ENCODE measurements at places on chromosomes 12 and 14.

GRCh38 chr12:55777856-55778255 lies 34.9 kb downstream of the GDF11 start:
- DNase-seq = no peak
- peak overlapping the region; percentile 50 for H3K27ac ChIP-seq
- H3K4me3 ChIP-seq = no peak overlapping the region
- peaks cover 21% of the 10 kb centered on the region for H3K4me1 ChIP-seq
- no peaks in the 10 kb centered on the region for H3K27me3 ChIP-seq

DNA sequence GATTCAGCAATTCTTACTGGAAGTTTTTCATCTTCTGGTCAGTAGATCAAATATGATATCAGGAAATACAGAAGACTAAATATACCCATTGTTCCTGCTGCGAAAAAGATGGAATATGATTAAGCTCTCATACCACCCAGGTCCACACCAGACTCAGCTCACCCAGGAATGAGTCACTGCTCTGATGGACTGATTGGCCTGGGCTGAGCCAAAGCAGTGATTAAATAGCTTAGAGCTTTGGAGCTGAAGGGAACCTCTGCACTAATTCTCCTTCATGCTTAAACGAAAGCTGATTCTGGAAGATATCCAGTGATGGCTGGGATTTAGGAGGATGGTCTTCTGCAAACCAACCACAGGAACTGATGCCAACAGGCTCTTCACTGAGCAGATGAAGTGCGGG lies 62.0 kb upstream of the SYT1 start:
- no peaks in the 10 kb centered on the region for H3K4me1 ChIP-seq
- no peaks in the 10 kb centered on the region for H3K36me3 ChIP-seq
- no peak overlapping the region for H3K27ac ChIP-seq
- H3K27me3 ChIP-seq = no peaks in the 10 kb centered on the region

DNA sequence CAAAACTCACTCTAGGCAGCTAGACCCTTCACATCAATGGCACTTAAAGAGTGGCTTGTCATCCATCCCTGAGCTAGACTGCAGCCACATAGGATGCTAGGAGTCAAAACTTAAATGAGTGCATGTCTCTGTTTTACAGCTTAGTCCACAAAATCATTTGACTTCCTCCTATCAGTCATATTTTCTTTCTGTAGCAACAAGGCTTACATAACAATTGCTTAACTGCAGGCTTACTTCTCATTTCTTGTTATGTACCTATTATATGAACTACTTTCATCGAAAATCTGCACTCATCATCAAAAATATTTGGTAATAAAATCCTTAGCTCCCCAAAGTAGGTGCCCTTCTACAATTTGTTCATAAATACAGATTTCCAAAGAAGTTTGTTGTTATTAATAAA lies 30.1 kb downstream of the CLEC1A start:
- H3K27ac ChIP-seq = no peak overlapping the region
- H3K4me3 ChIP-seq = no peak overlapping the region
- no peak for DNase-seq
- no peaks in the 10 kb centered on the region for H3K4me1 ChIP-seq
- H3K36me3 ChIP-seq = no peaks in the 10 kb centered on the region
- H3K27me3 ChIP-seq = no peaks in the 10 kb centered on the region

DNA sequence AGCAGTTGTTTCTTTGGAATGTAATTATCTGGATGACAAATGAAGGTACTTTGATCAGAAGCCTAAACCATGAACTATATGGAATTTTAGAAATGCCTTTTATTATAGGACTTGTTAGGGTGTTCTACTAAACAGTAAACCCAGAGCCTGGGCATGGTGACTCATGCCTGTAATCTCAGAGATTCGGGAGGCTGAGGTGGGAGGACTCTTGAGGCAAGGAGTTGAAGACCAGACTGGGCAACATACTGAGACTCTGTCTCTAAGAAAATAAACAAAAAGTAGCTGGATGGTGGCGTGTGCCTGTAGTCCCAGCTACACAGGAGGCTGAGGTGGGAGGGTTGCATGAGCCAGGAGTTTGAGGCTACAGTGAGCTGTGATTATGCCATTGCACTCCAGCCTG lies 23.9 kb downstream of the PALS1 start:
- no peak overlapping the region for H3K27ac ChIP-seq
- peaks cover 60% of the 10 kb centered on the region for H3K4me1 ChIP-seq
- no peaks in the 10 kb centered on the region for H3K27me3 ChIP-seq
- DNase-seq = peak; percentile 69
- no peaks in the 10 kb centered on the region for H3K36me3 ChIP-seq

DNA sequence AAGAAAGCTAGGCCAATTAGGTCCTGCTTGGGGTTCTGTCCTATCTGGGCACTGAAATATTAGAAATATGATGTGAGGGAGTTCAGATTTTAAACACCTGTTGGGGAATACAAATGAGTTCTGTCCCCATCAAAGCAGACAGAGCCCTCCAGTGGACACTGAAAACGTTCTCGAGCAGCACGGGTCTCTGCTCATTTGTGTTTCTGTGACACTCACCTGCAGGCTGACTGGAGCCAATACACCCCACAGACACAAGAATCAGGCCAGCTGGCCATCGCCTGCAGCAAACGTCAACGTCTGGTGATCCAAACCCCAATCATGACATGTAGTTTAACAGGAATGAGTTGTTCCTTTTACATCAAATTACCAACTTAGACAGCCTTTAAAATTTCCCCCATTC lies 493.4 kb upstream of the TMEM132C start:
- DNase-seq = peak; percentile 35
- no peaks in the 10 kb centered on the region for H3K27me3 ChIP-seq
- H3K27ac ChIP-seq = no peak overlapping the region
- no peak overlapping the region for H3K4me3 ChIP-seq

- no peaks in the 10 kb centered on the region for H3K27me3 ChIP-seq
- H3K4me3 ChIP-seq = peak overlapping the region; percentile 79
- H3K4me1 ChIP-seq = peaks cover 27% of the 10 kb centered on the region
- peak; percentile 54 for DNase-seq
- peaks cover 11% of the 10 kb centered on the region for H3K36me3 ChIP-seq
These were observed 14.7 kb upstream of the CDH24 start for GRCh38 chr14:23071921-23072539.

DNA sequence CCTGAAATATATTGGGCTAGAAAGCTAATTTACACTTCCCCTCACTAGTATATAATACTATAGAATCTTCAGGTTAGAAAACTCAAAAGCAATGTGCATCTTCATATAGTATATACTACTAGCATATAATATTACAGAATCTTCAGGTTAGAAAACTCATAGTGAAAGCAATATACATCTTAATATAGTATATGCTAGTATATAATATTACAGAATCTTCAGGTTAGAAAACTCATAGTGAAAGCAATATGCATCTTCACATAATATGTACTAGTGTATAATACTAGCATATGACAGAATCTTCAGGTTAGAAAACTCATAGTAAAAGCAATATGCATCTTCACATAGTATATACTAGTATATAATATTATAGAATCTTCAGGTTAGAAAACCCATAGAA lies 329.6 kb downstream of the ZFP36L1 start:
- no peak overlapping the region for H3K27ac ChIP-seq
- peaks cover 50% of the 10 kb centered on the region for H3K4me1 ChIP-seq
- H3K27me3 ChIP-seq = no peaks in the 10 kb centered on the region
- no peak overlapping the region for H3K4me3 ChIP-seq

GRCh38 chr14:44135972-44136371 lies 371.1 kb downstream of the FSCB start:
- no peaks in the 10 kb centered on the region for H3K36me3 ChIP-seq
- H3K4me3 ChIP-seq = no peak overlapping the region
- no peaks in the 10 kb centered on the region for H3K27me3 ChIP-seq
- H3K27ac ChIP-seq = no peak overlapping the region
- H3K4me1 ChIP-seq = no peaks in the 10 kb centered on the region
- DNase-seq = no peak

GRCh38 chr12:121476477-121476876 lies 76.6 kb downstream of the RNF34 start:
- H3K4me1 ChIP-seq = no peaks in the 10 kb centered on the region
- no peaks in the 10 kb centered on the region for H3K36me3 ChIP-seq
- no peak for DNase-seq
- no peak overlapping the region for H3K4me3 ChIP-seq
- H3K27ac ChIP-seq = no peak overlapping the region
- H3K27me3 ChIP-seq = no peaks in the 10 kb centered on the region

DNA sequence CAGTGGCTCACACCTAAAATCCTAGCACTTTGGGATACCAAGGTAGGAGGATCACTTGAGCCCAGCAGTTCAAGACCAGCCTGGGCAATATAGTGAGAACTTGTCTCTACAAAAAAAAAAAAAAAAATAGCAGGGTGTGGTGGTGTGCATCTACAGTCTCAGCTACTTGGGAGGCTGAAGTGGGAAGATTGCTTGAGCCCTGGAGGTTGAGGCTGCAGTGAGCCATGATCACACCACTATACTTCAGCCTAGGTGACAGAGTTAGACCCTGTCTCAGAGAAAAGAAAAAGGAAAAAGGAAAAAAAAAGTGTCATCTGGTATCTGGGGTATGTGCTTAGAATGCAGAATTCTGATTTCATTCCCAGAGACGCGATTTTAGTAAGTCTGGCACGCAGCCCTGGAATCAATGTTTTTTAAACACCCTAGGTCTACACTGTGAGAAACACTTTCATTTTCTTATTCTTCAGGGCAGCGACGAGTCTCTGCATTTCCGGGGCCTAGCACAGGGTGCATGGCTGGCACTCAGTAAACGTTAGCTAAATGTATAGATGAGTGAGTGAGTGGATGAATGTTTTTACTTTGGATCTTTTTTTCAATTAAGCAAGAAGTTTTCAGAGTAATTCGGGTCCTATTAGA lies 243.8 kb upstream of the PWP1 start:
- H3K27ac ChIP-seq = no peak overlapping the region
- H3K4me1 ChIP-seq = no peaks in the 10 kb centered on the region
- no peaks in the 10 kb centered on the region for H3K27me3 ChIP-seq
- H3K4me3 ChIP-seq = no peak overlapping the region
- no peak for DNase-seq

GRCh38 chr12:67981287-67982162 lies 7.7 kb upstream of the IFNG-AS1 start:
- no peaks in the 10 kb centered on the region for H3K27me3 ChIP-seq
- no peaks in the 10 kb centered on the region for H3K36me3 ChIP-seq
- H3K27ac ChIP-seq = no peak overlapping the region
- no peak overlapping the region for H3K4me3 ChIP-seq

DNA sequence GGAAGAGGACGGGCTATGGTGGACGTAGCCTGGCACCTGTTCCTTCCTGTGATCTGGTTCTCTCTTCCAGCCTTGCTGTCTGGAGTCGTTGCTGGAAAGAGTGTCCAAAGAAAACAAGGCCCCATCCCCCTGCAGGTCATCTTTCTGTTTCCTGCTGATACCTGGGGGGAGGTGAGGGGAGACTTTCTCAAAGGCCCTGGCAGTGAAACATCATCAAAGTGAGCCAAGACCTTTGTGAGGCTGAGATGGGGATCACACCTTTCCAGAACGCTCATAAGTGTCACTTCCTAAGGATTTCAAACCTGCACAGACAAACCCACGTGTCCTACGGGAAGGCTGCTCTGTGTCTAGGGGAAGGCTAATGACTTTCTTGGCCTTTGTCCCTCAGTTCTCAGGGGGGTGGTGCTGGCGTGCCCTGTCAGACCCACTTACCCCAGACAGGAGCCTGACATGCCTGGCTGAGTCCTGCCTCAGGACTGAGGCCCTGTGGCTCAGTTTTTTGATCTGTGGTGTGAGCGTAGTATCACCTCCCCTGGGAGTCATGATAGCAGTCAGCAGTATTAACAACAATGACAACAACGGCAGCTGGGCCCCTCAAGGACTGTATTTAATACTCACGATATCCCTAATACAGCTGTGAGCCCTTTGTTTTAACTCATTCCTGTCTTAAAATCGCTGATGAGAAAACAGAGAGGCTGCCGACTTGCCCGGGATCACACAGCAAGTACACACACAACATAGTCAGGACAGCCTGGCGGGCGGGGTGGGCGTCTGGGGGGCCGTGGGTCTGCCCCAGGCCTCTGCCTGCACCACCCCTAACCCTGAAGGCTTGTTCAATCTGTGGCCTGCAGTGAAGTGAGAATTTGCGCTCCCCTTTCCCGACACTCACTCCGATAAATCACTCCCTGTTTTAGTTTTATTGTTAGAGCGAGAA lies 235.2 kb downstream of the SLC41A2 start:
- no peaks in the 10 kb centered on the region for H3K4me1 ChIP-seq
- H3K36me3 ChIP-seq = no peaks in the 10 kb centered on the region
- no peak overlapping the region for H3K4me3 ChIP-seq
- no peaks in the 10 kb centered on the region for H3K27me3 ChIP-seq
- no peak overlapping the region for H3K27ac ChIP-seq
- no peak for DNase-seq

Measured in Caco-2 (cell line).